ENCODE measurements at places on chromosomes 7 and 10.

GRCh38 chr10:60312818-60313588 is 76.7 kb downstream of the ANK3 start:
- DNase-seq: no peak

DNA sequence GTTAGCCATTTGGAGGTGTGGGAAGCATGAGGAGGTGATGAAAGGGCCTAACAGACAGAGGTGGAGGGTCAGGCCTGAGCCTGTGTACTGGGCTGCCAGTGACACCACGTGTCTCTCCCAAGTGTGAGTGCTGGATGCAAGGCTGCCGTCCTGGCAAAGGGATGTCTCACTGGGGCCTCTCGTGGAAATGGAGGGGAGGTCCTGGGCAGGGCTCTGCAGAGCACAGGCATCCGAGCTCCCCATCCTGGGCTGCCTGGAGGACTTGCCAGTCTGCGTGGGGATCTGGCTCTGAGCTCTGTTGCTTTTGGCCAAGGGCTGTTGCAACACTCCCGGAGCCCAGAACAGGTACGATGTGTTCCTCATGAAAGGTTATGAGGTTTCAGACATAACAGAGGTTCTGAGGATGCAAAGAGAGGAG is 77.3 kb downstream of the GRK5 start:
- DNase-seq: no peak

- DNase-seq: no peak
Observed at GRCh38 chr7:39252916-39253315, 275.2 kb downstream of the POU6F2 start.

DNA sequence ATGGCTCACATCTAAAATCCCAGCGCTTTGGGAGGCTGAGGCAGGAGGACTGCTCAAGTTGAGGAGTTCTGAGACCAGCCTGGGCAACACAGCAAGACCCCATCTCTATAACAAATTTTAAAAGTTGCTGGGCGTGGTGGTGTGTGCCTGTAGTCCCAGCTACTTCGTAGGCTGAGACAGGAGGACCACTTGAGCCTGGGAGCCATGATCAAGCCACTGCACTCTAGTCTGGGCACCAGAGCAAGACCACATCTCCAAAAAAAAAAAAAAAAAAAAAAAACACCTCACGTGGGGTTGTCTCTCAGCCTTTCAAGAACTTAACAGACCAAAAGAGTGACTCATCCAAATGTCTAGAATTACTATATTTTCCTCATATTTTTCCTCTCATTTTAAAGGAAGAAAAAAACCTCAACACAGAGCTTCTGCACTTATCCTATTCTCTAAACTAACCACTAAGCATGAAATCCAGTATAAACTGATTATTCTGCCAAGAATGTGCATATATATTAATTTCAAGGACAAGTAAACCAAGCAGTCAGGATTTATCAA is 46.3 kb downstream of the CUL2 start:
- no peak for DNase-seq

GRCh38 chr7:50119815-50120637 is 27.0 kb upstream of the ZPBP start:
- DNase-seq: peak; percentile 18

- no peak for DNase-seq
Observed at GRCh38 chr7:19567011-19567410, 141.8 kb downstream of the POLR1F start.

GRCh38 chr7:28362182-28362581 is 50.1 kb upstream of the CREB5 start:
- DNase-seq: no peak

DNA sequence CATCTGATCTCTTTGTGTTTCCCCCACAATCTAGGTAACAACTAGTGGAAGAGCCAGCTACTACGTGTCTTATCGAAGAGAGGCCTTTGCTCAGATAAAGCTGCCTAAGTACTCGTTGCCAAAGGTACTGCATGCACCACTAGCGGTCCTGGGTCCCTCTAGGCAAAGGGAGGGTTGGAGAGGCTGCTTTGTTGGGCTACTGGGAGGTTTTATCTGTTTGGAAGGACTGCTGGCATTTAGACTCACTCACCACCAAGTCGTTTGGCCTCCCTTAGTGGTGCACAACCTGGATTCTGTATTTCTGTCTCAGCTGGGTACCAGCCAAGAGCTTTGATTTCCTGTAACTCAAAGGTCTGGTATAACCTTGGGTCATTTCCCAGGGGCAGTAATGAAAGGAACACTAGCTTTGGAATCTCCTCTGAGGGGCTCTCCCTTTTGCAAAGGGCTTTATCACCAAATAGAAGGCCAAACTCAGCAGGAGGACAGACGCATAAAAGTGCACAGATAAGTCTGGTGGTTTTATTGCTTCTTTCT is 498.3 kb downstream of the SORCS3 start:
- no peak for DNase-seq

- DNase-seq: no peak
Observed at GRCh38 chr10:119526621-119527592, 15.6 kb downstream of the RGS10 start.

DNA sequence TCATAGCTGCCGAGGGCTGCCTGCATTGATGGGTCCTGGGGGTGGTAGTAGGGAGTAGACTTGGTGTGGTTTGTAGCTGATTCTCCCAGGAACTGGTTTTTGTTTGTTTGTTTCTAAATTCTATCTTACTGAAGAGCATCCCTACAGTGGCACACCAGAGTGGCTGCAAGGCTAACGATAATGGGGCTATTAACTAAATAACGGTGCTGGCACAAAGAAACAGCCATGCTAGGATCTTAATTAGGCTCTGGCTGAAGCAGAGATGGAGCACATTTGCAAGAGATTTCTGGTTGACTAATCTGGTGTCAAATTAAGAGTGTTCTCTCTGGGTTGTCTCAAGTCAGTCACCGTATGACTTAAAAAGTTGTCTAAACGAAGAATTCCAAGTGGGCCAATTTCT is 590.0 kb downstream of the NRG3 start:
- no peak for DNase-seq

DNA sequence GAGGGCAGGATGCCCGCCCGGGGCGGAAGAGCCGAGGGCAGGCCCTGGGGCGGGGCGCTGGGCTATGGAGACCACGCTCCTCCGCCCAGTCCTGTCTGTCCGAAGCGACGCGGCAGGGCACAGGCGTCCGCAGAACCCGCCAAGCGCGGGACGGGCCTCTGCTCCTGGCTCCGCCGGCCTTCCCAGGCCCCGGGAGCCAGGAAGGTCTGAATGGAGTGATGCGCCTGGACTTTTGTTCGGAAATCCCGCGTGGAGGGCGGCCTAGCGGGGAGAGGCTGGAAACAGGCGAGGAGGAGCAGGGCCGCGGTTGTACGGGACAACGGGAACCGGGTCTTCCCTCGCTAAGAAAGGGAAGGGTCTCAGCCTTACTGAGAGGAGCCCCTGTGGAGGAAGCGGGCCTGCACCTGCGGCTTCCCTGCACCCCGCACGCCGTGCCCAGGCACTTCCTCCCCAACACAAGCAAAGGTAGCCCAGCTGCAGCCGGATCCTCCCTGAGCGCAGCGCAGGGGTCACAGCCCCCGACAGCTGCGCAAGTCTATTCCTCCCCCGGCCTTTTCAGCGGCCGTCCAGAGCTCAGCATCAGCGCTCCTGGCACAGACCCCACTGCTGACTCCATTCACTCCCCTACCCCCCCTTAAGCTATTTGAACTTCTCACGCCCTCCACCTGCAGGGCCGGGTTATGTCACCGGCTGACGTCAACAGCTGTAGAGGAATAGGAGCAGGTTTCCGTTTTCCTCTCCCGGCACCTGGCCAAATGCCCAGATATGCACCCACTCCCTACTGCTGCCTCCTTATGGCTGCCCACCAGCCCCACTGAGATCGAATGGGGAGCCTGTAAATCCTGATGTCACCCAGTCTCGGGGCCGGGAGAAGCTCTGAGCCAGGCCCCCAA is 143.2 kb upstream of the RET start:
- DNase-seq: no peak

DNA sequence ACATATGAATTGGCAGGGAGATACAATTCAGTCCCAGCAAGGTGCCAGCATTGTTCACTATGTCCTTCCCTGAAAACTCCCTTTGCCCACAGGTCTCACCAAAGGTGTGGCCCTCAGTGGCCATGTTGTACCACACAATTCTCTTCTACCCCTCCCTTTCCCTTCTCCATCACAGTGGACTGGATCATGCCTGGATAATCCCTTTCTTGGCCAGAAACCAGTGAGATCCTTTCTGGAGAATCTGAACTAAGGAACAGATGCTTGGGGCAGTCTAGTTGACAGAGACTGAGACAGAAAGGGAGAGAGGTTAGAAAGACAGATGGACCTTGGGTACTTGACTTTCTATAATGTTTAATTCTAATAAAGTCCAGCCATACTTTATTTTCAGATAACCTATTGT is 9.5 kb downstream of the NMT2 start:
- no peak for DNase-seq

DNA sequence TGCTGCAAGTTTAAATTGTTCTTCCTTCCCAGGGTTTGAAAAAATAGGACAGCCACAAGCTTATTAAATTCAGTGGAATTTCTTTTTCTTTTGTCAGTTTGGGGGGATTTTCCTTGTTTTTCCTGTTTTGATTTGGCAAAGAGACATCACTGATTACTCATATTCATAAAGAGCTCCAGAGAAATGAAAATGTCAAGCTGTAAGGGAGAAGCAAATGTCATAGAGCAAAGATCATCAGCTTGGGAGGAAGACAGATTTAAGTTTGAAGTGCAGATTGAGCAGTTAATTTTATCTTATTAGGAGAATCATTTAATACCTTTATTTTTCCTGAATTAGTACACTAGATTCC is 255.8 kb upstream of the PHYHIPL start:
- DNase-seq: no peak

DNA sequence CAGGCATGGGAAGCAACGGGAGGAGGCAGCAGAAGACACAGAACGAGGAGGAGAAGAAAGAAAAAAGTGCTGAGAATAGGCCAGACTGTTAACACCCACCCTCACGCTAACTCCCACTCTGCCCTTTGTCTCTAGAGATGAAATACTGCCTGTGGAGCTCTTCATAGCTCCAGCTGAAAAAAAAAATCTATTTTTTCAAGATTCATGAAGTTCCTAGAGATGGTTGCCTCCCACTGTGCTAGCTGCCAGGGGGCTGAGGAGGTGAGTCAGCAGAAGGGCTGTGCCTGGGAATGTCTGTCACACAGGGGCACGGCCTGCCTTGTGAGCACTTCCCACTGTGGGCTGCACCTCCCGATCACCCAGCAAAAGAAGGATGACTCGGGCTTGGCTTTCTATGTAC is 144.5 kb downstream of the RNF216 start:
- no peak for DNase-seq

DNA sequence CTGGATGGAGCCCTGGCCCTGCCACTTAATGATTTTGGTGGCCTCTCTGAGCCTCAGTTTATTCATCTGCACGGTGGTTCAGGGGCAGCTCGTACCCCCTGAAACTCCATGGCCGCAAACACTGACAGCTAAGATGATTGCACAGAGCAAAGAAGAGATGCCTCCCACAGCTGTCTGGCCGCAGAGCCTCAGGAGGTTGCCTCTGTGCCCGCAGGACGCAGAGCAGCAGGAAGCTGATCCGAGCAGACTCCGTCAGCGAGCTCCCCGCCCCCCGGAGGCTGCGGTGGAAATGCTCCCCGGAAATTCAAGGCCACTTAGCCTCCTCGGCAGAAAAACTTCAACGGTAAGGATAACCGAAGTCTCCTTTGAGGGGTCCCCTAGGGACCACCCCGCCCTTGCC is 30.2 kb upstream of the C10orf53 start:
- DNase-seq: no peak

DNA sequence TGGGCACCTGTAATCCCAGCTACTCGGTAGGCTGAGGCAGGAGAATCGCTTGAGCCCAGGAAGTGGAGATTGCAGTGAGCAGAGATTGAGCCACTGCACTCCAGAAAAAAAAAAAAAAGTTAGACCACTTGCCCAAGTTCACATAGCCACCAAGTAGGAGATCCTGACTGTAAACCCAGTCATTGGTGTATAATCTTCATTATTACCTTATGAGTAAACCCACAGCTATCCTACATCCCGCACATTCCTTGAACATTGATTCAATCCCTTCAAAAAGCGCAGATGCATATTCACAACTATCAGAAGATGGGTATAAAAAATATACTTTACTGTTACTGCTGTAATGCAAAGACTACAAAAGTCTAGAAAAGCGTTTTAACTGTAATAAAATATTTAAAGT is 512.9 kb downstream of the SUGCT start:
- no peak for DNase-seq

DNA sequence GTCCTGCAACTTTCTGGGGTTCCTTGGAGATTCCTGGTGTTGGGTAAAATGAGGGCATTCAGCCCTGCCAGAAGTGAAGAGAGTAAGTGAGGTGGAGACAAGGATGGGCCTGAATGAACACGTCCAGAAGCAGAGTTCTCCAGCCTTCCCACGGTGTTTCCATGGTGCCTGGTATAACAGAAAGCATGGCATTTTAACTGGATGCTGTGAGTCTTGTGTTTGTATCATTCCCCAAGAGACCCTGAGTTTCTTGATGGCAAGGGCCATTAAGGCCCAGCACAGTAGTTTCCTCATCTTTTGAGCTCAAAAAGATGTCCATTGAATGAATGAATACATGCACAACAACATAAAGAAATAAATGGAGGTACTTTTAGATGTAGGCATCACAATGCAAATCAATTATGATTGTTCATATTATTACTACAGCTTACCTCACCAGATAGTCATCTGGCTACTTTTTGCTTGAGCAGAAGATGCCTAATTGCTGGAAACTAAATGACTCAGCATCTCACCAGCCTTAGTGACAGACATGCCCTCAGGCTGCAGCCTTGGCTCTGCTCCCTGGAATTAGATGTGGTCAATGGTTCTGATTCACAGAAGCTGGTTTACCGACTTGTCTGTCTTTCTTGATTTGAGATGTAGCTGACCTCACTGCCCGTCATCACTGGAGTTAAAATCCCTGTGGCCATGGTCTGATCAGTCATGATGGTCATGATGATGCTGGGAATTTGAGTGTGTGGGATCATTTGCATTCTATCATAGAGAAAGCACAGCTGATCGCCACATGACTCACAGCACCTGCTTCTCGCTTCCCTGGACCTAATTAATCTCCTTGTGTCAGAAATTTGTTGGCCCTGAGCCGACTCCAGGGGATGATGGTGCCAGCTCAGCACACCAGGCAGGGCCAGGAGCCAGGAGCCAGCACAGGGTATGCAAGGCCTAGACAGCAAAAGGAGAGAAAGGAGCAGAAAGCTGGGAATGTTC is 83.9 kb downstream of the CXCL12 start:
- DNase-seq: no peak

- DNase-seq: no peak
Observed at GRCh38 chr7:80588591-80588990, 49.9 kb upstream of the CD36 start.

DNA sequence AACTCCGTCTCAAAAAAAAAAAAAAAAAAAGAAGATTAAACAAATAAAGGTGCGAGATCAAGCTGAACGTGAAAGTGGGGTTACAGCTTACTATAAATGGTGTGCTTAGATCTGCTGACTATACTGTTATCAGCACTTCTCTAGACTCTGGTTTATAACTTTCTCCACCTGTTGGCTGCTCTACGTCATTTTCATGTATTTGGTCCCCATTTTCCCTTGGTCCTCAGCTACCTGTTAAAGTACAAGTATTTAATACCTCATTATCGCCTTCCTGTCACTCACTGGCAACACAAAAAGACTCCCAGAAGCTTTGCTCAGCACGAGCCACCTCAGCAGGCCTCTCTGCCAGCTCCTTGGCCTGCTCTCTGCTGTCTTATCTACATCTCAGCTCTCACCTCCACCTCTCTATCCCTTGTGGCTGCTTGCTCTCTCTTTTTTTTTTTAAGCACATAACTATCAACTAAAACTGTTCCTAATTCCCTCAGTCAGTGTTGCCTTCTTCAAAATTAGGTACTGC is 95.0 kb downstream of the ARMH3 start:
- no peak for DNase-seq

- no peak for DNase-seq
Observed at GRCh38 chr7:45923818-45924217, 2.7 kb upstream of the IGFBP3 start.

GRCh38 chr10:113202011-113202410 is 252.0 kb downstream of the TCF7L2 start:
- DNase-seq: no peak

All from activated CD4-positive, alpha-beta T cell treated with anti-CD3 and anti-CD28 coated beads, Interleukin-2, amount 50 U/mL, for 1 hour (primary cell).